PC-3 (cell line): ENCODE measurements at places on chromosomes 5 and 9.
A peak's percentile ranks its signal among the peaks of the same experiment; 100 is the strongest.

DNA sequence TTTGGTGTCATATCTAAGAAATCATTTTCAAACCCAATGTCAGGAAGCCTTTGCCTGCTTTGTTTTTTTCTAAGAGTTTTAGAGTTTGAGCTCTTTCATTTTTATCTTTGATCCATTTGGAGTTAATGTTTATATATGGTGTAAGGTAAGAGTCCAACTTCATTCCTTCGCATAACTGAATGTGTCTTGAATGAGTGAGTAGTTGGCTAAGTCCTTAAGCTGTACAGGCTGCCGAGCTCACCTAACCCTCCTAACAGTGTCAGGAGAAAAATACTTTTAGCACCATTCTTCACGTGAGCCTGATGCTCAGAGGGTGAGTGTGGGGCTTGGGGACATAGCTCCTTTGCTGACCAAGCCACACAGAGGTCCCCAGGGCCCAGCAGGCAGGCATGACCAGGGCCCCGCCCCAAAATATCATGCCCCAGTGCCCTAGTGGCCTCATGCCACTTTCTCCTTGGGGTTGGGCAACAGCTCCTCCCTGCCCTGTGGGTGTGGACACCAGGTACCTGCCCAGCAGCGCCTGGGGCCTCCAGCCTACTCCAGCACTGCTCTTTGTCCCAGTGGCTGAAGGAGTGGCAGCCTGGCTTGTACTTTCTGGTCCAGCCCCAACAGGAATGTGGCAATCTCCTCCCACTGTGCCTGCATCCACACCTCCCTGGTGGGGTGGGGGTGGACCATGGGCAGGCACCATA lies 17.2 kb downstream of the PPARGC1B start:
- peak; percentile 89 for DNase-seq

- DNase-seq, result no peak
Observed at GRCh38 chr9:90860382-90860781, 58.8 kb downstream of the SYK start.

- DNase-seq, result no peak
Observed at GRCh38 chr5:7377761-7378160, 18.2 kb upstream of the ADCY2 start.

DNA sequence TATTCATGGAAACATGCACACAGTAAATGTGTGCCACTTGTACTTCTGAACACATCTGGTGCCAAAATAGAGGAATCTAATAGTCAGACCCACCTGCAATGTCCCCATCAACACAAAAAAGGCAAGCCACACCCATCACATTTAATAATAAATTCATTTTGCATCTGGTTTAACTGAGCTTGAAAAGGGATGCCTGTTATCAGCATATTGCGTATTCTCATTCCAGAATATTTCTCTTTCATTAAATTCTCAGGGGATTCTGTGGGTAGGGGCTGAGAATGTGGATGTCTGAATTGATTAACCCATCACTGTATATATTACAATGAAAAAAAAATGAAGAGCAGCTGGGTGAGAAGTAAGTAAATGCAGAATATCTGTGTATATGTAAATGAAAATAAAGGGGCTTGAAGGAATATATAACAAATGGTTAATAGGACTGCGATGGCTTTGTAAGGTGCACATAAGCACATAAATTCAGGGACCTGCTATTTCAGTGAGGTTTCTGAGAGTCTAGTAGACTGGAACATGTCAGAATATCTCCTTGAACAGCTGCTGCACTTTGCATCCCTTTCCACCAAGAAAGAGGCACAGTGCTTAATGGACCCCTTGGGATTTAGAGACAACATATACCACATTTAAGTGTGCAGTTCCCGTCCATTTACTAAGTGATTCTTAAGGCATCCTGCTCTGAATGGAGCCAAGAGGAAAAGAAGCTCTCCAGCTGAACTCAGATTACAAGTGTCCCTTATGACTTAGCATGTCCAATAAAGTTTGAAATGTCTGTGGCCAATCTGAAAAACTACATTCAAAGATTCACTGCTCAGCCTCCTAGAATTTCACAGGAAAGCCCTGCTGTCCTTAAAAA lies 104.1 kb upstream of the NIPBL start:
- no peak for DNase-seq

GRCh38 chr5:140554454-140554853 lies 2.8 kb downstream of the SRA1 start:
- no peak for DNase-seq

GRCh38 chr9:132586830-132587591 lies 4.6 kb downstream of the BARHL1 start:
- DNase-seq, result no peak
